ENCODE measurements at places on chromosomes 1 and 21.

GRCh38 chr1:52669696-52670095 lies 28.5 kb downstream of the COA7 start:
- DNase-seq: no peak

DNA sequence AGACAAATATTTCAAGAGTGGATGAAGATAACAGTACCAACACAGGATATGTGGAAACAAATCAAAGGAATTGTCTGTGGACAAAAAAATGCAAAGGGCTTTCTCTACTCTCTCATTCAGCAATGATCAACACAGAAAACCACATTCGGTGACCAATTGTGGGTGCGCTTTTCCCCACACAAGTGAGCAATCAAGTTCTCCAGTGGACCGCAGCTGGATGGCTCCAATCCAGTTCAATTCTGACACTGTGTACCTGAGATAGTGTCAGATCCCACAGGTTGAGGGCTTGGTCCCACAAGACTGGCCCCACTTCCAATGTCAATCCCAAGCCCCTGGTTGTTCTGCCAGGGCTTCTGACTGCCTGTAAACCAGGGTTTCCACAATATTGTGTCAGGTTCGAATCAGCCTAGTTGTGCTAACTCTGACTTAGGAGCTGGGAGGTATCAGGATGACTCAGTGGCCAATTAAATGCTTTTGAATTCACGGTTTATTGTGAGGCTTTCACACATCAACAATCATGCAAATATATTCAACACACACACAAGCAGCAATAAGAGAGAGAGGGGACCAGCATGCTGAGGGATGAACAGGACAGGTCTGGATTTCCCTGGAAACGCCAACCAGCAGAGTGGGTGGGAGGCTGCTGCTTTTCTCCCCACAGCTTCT lies 87.0 kb upstream of the BTG3 start:
- DNase-seq: no peak

DNA sequence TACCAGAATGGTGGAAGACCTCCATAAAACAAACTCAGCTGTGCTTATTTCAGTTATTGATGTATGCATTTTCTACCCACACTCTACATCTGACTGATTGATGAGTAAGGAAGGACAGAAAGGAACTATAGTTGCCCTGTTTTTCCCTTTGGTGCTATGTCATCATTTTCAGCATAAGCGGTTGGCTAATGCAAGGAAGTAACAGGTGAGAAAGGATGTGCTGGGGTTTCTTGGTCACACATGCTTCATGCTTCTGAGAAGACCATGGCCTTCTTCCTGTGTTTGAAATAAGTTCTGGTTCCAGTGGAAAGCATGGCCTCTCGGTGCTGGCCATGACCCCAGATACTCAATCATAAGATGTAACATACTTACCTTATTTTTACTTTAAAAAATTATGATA lies 541.2 kb downstream of the PTPRU start:
- no peak for DNase-seq

GRCh38 chr1:47627016-47627415 lies 189.2 kb downstream of the FOXD2 start:
- no peak for DNase-seq

DNA sequence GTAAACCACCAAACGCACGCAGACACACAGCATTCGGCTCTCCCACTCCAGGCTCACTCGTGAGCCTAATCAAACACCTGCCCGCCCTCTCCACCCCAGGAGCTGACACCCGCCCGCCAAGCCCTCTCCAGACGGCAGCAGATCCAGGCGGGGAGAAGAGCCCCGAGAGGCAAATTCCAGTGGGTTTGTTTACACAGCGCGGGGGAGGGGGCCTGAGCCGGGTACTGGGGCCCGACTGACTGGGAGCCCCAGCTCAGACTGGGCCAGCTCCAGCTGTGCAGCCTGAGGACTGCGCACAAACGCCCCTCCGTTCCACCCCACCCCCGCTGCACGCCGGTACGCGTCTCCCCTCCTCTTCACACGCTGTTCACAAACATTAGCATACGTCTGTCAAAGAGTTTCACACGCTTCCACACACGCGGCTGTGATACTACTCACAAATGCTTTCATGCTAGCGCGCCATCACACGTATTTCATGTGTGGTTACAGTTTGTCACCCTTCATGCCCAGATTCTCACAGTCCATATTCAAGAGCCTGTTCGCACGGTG lies 1.0 kb upstream of the EFNA1 start:
- DNase-seq: peak; percentile 54

- no peak for DNase-seq
Observed at GRCh38 chr1:153752072-153752471, 23.1 kb upstream of the SLC27A3 start.
